Activated CD8-positive, alpha-beta memory T cell treated with anti-CD3 and anti-CD28 coated beads for 48 hours (primary cell): ENCODE measurements at places on chromosomes 16 and 17.
A peak's percentile ranks its signal among the peaks of the same experiment; 100 is the strongest.

GRCh38 chr16:74862743-74863244 is 88.2 kb upstream of the FA2H start:
- no peak for DNase-seq

- DNase-seq: no peak
Measured at GRCh38 chr17:57860414-57860999, 10.7 kb upstream of the MRPS23 start.

DNA sequence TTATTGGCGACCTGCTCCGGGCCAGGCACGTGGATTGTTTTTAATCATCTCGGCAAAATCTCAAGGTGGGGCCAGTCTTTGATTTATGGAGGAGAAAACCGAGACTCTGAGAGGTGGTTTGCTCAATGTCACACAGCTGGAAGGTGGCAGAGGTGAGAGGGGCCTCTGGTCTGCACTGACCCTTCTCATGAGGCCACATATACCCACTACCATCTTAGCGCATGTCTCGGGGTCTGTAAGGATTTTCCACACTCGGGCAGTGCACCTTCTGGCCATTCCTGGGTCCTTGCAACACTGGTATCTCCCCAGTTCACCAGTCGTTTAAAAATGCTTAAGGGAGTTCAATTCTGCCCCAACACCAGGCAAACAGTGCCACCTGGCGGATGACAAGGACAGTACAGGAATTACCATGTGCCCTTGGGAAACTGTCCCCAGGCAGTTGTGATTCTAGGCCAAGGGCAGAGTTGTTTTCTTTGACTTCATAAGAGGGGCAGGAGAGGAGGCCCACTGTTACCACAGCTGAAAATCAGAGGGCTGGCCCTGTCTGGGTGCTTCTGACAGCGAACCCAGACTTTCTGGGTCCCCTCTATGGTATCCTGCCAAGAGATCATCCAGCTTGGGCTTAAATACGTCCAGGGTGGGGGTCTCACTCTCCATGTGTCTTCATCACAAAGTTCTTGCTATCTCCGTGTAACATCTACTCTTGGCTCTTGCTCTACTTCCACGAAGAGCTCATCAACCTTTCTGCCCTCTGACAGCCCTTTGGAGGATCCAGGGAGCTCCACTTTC is 39.4 kb upstream of the RAI1 start:
- DNase-seq: peak; percentile 67

- no peak for DNase-seq
Measured at GRCh38 chr17:78127239-78127887, 1.2 kb downstream of the TMC6 start.

DNA sequence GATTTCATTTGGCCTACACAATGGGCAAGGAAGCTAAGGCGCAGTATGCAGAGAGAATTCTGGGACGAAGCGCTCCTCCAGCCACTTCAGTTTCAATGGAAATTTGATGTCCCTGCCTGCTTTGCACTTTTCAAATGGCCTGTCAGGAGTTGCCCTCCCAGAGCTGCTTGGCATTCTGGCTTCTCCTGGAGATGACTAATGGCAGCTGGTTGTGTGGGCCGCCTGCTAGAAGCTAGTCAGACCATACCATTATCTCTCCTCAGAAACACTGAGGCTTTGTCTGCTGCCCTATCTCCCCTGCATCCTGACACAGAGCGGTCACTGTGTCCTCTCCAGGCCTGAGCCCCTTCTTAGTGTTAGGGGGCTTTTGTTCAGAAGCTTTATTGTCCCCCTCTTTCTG is 180.1 kb downstream of the SPECC1 start:
- no peak for DNase-seq

- DNase-seq: no peak
Measured at GRCh38 chr16:28572696-28573510, 19.2 kb downstream of the SGF29 start.

- peak; percentile 45 for DNase-seq
Measured at GRCh38 chr17:3794557-3795389, 6.2 kb downstream of the ITGAE start.

- no peak for DNase-seq
Measured at GRCh38 chr16:3948378-3948995, 68.0 kb upstream of the CREBBP start.

DNA sequence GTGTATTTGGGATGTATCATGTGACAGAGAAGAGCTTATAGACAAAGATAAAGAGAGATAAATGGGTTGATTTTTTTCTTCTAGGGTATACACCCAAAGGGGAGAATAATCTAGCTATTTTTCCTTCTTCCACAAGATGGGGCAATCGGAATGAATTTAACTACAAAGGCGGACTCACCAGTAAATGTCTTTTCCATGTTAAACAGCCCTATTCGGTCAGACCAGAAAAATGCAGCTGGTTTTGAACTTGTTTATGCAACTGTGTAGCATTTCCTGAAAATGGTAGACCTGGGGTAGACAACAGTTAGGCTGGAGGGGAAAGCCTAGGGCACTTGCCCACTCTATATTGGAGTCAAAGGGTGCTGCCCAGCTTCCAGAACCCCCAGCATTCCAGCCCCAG is 477.1 kb downstream of the TOX3 start:
- no peak for DNase-seq

GRCh38 chr16:19485611-19486010 is 36.3 kb downstream of the GDE1 start:
- no peak for DNase-seq

DNA sequence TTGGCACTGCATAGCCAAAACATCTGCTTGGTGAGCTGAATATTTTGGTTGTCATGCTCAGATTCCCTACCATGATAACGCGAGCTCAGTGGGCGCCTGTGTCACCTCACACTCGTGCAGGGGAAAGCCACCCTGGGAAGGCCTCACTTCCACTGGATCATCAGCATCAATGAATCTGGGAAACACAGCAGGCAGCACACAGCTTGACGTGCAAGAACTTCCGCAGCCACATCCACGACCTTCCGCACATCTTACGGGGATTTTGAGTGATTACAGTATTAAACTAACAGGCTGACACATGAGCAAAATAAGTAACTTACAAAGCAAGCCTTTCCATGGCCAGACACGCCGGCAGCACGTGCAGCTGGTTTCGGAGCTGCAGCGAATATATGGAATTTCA is 54.7 kb upstream of the FOXF1 start:
- no peak for DNase-seq

DNA sequence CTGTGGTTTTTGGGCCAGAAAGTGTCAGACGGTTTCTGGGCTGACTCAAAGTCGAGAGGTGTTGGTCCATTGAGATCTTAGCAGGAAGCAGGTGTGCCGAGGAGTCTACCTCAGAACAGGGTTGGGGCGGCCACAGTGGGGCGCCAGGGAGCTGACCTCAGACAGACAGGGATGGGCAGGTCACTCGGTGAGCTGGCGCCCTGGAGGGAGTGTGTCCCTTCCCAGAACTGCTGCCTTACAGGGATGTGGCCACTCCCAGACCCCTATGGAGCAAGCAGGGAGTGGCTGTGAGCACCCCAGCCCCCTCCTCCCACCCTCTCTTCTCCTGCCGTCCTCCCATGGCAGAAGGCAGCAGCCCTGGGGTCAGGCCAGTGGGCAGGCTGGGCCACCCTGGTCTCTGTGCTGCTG is 14.0 kb upstream of the DPEP1 start:
- DNase-seq: no peak

- no peak for DNase-seq
Measured at GRCh38 chr17:34533806-34534527, 45.4 kb upstream of the TMEM132E start.

DNA sequence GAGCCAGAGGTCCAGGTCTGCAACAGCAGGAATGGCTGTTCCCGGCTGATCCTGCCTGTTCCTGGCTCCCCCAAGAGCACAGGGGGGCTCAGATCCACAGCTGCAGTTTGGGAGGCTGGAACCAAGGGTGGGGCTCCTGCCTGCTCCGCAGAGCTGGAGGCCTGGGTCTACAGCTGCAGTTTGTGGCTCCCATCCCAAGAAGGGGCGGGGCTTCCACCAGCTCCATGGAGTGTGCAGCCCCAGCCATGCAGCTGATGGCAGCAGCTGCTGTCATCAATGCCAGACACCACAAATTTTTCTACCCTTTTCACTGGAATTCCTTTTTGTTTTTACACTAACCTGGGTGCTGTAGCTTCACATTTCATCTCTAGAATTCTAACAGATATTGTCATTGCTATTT is 135.4 kb upstream of the KIF2B start:
- no peak for DNase-seq

- DNase-seq: no peak
Measured at GRCh38 chr16:29844575-29845331, 18.3 kb downstream of the CDIPT start.

GRCh38 chr16:77158293-77158692 is 32.7 kb upstream of the MON1B start:
- no peak for DNase-seq

- no peak for DNase-seq
Measured at GRCh38 chr16:64278196-64278595, 843.7 kb downstream of the CDH11 start.

DNA sequence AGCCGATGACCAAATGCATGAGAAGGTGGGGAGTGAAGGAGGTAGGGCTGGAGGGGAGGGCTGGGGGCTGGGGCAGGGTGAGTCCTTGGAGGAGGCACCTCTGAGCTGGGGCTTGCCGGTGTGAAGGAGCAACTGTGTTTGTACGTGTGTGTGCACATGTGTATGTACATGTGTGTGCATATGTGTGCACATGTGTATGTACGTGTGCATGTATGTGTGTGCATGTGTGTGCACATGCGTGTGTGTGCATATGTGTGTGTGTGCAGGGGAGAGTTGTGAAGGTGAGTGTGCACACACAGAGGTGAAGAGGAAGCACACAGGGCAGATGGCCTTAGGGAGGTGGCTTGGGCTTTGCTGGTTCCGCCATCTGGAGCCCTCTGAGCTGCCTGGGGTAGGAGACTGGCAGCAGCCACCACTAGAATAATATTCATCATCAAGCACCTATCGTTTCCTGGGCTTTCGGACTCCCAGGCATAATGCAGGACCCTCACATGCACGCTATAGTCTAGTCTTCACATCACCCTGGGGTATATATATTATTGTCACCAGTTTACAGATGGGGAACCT is 120.9 kb upstream of the CDC42EP4 start:
- DNase-seq: no peak

- DNase-seq: no peak
Measured at GRCh38 chr17:4849011-4849536, 15.9 kb downstream of the MINK1 start.

DNA sequence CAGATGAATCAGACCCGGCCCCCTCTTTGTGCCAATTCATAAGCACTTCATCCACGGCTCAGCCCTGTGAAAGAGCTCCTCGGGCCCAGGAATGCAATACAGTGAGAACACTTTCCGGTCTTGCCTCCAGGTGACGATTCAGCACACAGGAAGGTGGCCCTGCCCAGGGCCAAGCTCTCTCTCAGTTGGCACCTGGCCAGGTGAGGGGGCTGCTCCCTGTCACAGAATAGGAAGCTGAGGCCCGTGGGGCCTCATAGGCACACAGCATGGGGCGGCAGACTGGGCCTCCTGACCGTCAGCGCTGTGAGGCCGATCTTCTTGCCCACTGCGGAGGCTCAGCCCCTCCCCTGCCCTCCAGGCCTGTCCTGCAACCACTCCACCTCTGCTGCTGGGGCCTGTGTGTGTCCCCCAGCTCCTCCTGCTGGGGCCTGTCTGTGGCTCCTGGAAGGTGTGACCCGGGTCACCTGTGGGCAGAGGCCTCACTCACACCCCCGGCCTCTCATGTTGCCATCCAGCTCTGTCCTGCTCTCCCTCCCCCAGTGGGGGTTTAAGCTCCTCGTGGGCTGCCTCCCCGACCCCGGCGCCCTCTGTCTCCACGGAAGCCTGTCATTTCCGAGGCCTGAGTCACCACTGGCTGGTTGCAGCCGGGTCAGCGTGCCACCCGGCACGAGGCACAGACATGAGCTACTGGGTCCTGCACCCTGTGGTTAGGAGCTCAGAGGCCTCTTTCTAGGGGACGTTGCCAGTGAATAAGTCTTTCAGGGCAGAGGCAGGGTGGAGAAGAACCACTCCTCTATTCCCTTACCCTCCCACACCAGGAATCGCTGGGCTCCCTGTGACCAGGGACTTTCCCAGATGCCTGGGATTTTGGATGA is 114.4 kb downstream of the SEC14L1 start:
- DNase-seq: no peak

- DNase-seq: no peak
Measured at GRCh38 chr16:69932228-69932627, 18.9 kb upstream of the CLEC18A start.

GRCh38 chr17:77963441-77963840 is 4.9 kb downstream of the TNRC6C start:
- DNase-seq: no peak

DNA sequence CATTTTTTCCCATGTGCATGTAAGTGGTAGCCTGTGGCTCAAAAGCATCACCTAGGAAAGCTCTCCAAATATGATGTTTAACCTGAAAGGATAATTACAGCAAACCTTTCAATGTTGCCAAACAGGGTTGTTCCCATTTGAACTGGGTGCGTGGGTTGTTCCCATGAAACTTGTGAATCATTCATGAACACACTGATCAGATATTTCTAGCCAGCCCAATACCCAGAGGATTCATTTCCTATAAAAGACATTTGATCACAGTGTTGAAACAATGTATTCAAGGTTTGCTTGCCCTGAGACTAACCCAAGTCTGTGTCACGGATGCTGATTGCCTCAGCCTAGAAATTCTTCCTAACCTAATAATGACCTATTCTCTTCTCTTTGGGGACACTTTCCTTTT is 12.9 kb downstream of the KRT39 start:
- DNase-seq: no peak

GRCh38 chr16:55261301-55261700 is 62.7 kb upstream of the IRX6 start:
- DNase-seq: no peak

DNA sequence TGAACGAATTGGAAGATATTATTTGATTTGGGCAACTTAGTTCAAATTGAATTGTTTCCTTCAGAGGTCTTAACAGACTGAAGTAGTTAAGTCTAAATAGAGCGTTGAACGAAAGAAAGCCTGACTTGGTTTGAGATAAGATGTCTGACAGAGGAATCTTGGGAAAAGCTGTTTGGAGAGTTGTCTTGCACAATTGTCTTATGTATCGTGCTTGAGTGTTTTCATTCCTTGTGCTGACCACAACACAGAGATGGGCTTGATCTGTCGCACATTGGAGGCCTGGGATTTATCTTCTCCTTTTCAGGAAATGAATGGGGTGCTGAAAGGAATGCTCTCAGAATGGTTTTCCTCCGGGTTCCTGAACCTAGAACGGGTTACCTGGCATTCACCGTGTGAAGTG is 7.8 kb downstream of the MLYCD start:
- DNase-seq: no peak
